ENCODE measurements at places on chromosomes 11 and 22.

GRCh38 chr22:22351366-22351765 is 106.8 kb downstream of the VPREB1 start:
- DNase-seq, result no peak

- peak; percentile 20 for DNase-seq
Measured at GRCh38 chr11:70364745-70365543, 33.4 kb upstream of the CTTN start.

GRCh38 chr22:48338793-48339705 is 1488.6 kb downstream of the BRD1 start:
- DNase-seq, result no peak

DNA sequence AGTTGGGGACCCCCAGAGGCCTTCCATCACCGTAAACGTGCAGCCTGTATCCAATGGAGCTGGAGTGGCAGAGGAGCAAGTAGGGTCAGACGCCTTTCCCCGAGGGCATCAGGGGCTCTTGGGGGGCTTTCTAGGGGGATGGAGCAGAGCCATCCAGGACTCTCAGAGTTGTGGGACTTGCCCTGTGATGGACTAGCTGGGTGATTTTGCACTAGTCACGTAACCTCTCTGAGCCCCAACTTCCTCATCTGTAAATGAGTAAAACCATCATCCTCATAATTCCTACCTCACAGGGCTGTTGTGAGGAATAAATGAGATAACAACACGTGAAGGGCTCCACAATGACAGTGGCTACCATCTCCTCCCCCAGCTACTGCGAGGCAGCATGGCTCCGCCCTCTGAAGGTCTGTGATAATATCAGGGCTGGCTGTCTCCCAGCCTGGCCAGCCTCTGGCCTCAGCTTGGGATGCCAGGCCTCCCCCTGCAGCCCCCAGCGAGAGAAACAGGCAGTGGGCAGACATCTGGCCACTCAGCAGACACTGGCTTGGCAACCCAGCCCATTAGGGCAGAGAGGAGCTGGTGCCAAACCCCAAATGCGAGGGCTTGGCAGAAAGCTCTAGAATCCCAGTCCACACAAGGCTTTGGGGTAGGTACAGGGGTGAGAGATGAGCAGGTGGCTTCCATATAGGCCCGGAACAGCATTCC is 6.7 kb downstream of the USP2 start:
- DNase-seq, result no peak

- no peak for DNase-seq
Measured at GRCh38 chr11:80462211-80462610, 1021.4 kb upstream of the TENM4 start.

GRCh38 chr11:25094085-25094802 is 597.4 kb downstream of the LUZP2 start:
- no peak for DNase-seq

DNA sequence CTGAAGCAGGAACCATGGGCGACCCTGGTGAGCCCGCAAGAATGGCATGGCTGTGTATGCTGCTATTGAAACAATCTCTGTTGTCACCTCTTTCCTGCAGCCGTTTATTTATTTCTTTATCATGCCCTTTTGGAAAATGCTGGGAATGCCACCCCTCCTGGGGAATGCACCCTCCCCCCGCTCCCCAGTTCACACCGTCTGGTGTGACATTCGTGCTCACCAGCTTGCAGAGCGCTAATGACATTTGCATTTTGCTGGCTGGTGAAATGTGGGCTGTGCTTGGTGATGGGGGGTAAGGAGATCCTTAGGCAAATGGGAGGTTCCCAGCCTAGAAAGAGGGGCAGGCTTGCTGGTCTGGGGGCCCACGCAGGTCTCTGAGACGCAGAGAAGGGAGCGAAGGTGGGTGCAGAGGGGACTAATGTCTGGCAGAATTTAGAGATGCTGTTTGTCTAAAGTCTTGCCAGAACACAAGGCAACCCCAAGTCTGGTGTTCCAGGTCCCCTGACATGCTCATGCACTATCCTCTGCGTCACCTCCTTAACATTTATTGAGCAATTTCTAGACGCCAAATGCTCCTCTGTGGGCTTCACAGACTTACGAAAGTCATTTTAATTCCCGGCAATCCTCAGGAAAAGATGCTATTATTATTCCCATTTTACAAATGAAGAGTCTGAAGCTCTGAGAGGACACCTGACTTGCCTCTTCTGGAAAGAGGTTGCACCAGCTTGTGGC is 91.7 kb downstream of the TP53I11 start:
- no peak for DNase-seq

DNA sequence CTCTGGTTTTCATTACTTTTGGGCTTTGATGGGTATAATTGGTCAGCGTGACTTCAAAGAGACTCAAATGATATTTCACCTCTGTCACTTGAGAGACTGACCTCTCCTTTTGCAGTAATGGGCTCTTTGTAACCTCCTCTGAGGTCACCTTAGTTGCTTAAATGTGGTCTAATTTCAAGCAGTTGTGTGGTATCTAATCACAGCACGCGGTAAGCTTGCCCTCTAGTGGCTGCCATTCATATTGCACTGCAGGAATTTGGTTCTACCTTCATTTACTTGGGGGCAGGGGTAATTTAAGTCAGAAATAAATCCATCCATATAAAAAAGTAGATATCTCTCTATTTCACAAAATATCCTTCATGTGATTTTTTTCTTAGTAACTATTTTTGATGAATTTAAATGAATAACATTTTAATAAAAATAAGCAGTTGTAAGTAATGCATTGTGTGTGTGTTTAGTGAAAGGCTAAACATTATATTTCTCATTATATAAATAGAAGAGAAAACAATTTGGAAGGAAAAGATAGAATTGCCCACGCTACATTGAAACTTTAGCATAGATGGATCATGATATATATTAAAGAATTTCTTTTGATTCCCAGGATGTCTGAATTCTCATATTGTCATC is 55.0 kb upstream of the ANO3 start:
- no peak for DNase-seq

DNA sequence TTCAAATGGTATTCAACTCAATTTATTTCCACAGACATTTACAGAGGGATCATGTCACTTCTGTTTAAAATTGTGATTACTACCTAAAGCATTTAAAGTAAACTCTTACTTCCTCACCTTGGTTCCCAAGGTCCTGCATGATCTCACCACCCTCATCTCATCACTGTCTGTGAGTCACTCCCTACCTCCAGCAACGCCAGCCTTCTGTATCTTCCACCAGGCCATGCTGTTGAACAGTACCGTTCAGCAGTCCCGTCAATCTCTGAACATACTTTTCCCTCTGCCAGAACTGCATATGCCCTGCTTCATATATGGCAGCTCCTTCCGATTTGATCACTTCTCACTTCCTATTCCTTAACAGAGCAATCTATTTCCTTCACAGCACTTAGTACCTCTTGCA is 2.0 kb downstream of the FBXO3 start:
- DNase-seq, result no peak

GRCh38 chr11:44809283-44809682 is 82.5 kb downstream of the TSPAN18 start:
- DNase-seq, result no peak

- no peak for DNase-seq
Measured at GRCh38 chr22:20243537-20244249, 24.4 kb downstream of the RTN4R start.

- DNase-seq, result no peak
Measured at GRCh38 chr22:42716221-42716620, 4.4 kb downstream of the A4GALT start.

DNA sequence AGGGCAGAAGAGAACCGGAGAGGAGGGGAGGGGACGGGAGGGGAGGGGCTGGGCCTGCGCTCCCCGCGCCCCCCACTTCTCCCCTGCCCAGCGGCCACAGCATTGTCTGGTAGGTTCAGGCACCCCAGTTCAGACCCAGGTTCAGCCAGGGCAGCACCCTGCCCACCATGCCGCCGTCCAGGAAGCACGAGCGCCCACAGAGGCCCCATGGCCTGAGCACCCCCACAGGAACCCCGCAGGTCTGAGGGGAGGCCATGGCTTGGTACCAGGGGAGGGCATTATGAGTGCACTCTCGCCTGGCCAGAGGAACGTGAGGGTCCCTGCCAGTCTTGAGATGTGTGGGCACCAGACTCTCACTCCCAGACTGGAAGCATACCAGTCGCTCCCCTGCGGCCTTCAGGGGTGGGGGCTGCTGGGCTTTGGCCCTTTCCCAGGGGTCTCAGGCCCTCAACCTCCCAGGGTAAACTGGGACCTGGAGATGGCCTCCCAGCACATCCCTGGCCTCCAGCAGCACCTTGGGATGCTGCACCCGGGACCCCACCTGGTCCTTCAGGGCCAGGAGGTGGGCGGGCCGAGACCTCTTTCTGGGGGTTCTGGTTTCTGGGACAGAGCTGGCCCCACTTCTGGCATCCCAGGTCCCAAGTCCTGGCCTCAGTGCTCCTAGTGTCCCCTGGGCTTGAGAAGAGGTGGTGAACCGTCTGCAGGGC is 597 bp upstream of the PLXNB2 start:
- no peak for DNase-seq

- DNase-seq, result no peak
Measured at GRCh38 chr11:132082566-132082965, 712.2 kb downstream of the NTM start.

- DNase-seq, result no peak
Measured at GRCh38 chr11:114150671-114151070, 91.2 kb downstream of the ZBTB16 start.

GRCh38 chr11:75485742-75486141 is 40.0 kb downstream of the GDPD5 start:
- DNase-seq, result no peak

DNA sequence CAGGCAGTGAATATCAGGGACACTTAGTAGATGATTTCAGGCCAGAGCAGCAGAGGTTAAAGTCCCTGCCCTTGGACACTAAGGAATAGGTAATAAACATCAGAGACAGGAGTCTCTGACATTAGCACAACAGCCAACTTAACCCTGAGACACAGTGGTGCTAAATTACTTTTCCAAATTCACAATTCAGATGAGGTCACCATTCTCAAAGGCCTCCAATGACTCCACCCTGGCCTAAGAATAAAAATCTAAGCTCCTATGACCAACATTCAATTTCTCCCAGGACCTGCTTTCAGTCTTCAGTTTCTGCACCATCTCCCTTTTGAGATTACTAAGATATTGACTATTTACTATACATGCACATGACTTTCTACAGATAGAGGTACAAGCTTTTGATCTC is 42.0 kb downstream of the BLID start:
- no peak for DNase-seq

GRCh38 chr22:24986816-24987215 is 34.3 kb downstream of the KIAA1671 start:
- no peak for DNase-seq

DNA sequence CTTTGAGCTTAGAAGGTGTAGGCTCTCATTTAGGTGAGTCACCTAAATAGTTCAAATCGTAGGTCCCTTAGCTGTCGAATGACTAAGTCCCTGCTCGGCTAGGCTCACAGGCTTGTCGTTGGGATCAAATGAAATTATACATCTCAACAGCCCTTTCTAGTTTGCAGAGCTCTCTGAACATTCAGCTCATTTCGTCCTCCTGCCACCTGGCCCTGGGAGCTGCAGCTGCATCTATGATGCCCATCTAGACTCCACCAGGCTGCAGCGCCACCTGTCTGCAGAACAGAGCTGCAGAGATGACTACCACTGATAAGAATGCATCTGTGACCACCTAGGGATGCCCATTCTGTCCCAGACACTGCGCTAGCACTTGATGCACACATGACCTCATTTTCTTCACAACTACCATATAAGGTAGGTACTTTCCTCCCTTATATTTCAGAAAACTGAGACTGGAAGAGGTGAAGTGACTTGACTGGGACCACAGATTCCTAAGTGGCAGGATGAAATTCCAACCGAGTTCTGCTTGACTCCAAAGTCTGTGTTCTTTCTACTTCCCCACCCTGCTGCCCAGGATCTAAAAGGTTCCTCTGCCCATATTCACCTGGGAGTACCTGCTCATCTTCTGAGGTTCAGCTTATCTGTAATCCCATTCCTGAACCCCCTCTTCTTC is 141.1 kb upstream of the NARS2 start:
- no peak for DNase-seq

GRCh38 chr11:27619039-27619574 is 81.1 kb downstream of the BDNF start:
- DNase-seq, result no peak

GRCh38 chr11:70265341-70265740 is 5.1 kb upstream of the PPFIA1 start:
- no peak for DNase-seq

DNA sequence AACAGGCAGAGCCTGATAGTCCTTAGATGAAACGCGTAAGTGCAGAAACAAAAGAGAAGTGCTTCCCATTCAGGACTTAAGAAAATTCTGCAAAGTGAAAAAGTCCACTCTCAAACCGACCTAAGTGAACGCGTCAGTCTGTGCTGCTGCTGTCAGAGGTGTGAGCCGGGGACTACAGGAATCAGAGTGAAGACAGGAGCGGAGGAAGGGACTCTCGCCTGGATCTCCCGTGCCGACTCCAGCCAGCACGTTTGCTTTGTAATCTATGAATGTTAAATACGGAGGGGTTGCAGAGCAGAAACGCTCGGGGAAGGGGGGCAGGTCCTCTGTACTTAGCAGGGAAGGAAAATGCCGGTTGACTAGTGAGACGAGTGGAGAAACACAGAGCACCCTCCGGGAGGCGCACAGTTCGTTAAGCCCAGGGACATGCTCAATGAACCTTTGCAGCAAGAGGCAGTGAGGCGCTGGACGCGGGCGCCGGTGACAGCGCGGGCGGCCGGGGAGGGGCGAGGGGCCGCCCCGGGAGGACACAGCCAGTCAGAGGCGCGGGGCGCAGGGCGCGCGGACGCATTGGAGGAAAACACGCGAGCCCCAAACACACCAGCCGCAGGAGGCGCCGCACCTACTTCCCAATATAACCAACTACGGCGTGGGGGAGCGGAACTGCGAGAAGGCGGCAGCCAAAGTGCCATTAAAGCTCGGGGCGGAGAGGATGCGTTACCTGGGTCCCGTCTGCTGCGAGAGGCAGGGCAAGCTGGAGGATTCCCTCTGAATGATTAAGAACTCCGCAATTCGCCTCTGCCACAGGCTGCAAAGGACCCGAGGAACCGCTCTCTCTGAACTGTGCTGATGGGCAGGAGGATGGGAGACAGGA is at the start of gene CNTN5:
Gene CNTN5 (plus strand): TSS at position 598 of the 874 bp plus-strand sequence.
- no peak for DNase-seq

GRCh38 chr11:11620921-11621572 is 758 bp downstream of the GALNT18 start:
- DNase-seq, result no peak

DNA sequence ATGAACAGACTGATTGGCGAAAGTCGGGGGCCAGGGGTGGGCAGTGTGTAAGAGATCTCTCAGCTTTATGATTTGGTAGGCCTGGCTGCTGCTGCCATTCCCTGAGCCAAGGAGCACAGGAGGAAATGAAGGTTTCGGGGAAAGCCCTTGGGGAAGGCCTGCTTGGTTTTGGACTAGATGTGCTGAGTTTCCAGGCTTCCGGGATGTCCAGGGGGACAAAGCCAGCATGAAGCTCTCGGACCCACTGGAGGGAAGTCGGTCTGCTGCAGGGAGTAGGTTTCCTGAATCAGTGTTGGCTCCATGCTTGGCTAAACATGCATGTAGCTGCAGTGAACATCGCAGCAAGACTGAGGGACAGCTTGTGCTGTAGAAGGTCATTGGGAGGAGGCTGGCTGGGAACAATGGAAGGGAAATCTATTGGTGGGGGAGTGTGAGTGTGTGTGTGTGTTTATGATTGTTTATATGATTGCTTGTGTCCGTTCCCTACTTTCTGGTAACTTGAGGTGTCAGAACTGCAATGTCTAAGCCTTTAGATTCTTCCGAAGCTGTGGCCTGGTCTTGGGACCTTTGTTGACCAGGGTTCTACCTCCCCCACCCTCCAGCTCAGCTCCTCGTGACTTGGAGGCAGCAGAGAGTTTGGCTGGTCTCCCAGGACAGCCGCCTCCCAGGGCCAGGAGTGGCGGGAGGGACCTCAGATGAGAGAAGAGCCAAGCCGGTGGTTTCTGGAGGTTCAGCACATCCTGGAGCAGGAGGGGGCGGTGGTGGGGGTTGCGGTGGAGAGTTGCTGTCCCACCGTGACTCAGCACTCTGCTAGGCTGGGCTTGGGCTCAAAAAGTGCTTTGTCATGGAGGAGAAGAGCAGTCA is 4.0 kb upstream of the FTH1 start:
- DNase-seq, result no peak
